ENCODE measurements at places on chromosomes 1 and 21.

GRCh38 chr1:246208105-246208504, 299.0 kb downstream of the SMYD3 start:
- DNase-seq: no peak

- DNase-seq: no peak
Observed at GRCh38 chr1:155062151-155062686, 1.3 kb upstream of the EFNA4 start.

DNA sequence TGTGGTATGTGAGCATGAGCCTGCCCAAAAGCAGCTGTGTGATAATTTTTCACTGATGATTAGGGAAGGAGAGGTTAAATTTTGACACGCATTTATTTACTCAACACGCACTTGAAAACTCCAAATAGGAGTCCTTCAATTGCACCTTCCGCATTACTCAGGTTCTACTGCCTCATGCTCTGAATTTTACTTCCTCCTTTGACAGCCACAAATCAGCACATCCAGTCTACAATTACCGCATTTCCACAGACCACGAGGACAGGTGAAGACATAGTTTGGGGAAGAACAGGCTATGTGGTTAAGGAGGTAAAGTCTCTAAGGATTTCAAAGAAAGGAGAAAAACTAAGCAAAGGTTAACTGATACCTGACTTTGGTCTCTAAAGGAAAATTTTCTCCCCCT, 2.6 kb downstream of the CAPN8 start:
- peak; percentile 33 for DNase-seq

DNA sequence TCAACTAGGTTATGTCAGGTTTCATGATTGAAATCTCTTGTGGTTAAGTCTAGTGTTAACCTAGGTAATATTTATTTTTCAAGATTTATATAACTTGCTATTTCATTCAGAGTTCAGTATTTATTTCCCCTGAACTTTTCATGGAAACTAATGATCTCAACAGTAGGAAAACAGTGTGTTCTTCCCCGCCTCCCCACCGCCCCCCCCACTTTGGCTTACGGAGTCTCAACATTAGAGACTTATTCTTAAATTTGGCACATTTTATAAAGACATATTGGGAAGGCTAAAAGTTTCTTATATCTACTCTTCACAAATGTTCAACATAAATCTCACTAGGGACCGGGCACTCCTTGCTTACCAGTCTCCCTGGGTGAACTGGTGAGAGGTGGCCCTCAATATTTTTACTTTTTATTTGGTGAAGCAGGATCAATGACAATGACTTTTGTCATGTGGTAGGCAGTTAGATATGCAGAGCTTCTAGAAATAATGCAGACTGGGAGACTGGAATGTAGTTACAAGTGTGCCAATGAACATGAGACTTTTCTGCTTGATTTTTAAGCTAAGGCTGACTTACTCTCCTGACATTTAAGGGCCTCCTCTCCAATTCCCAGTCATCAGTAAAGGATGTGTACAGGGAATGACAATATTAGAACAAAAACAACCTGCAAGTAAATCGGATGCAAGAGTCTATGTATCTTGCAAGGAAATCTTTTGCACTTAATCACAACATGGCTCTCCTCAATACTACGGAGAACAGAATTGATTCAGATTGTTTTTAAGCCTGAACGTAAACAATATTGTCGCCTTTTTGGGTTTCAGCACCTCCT, 1.7 kb upstream of the MAN1A2 start:
- DNase-seq: no peak

DNA sequence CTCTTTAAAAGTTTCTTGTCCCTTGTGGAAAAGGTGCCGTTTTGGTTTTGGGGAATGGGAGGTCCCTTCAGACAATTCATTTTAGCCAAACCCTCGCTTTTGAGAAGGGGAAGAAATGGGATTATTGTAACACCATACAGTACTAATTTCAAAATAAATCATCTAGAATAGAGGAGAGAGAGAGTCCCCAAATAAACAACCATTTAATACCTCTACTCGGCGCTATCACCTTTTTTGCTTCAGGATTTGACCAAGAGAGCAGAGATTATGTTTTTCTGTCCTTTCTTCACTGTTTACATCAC, 770 bp upstream of the RC3H1 start:
- DNase-seq: no peak

DNA sequence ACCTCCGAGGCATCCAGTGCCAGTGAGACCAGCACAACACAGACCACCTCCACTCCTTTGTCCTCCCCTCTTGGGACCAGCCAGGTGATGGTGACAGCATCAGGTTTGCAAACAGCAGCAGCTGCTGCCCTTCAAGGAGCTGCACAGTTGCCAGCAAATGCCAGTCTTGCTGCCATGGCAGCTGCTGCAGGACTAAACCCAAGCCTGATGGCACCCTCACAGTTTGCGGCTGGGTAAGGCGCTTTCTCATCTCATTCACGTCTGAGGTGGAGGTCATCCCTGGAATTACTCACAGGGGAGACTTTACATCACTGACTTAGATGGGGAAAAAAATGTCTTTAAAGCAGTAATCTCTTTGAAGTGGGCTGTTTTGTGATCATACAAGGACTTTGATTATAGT, 106.3 kb downstream of the CD247 start:
- no peak for DNase-seq

GRCh38 chr1:228958741-228959140, 223.5 kb downstream of the RHOU start:
- DNase-seq: no peak

- DNase-seq: peak; percentile 44
Observed at GRCh38 chr1:172540635-172541034, 7.7 kb downstream of the SUCO start.

- no peak for DNase-seq
Observed at GRCh38 chr1:5399771-5400170, 592.5 kb downstream of the NPHP4 start.

DNA sequence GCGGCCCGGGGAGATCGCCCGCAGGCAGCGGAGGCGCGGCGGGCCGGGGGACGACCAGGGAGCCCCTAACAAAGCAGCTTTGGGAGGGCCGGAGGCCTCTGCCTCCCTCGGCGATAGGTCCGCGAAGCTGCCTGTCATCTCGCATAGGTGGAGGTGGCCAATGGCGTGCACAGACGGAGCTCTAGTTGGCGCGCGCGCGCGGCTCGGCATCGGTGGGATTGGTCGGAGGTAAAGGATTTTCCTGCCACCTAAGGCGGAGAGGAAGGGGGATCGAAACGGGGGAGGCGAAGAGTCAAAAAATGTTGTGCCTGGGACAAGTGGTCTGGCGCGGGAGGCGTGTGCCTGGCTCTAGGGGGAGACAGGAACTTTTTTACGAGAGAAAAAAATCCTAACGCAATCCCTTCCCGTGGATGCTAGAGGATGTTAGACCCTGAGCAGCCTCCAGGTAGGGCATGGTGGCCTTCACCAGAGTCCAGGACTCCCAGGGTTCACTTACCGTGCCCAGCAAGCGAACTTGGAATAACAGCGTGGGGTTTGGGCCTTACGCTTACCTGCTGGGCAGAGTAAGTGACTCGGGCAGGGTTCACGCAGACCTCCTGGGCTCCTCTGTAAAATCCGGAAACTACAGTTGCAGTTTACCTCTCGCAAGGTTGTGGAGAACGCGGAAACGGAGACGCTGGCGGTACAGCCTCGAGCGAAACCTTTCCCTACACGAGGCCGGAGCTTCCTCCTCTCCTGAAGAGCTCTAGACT, 99.9 kb upstream of the SOD1 start:
- peak; percentile 96 for DNase-seq

DNA sequence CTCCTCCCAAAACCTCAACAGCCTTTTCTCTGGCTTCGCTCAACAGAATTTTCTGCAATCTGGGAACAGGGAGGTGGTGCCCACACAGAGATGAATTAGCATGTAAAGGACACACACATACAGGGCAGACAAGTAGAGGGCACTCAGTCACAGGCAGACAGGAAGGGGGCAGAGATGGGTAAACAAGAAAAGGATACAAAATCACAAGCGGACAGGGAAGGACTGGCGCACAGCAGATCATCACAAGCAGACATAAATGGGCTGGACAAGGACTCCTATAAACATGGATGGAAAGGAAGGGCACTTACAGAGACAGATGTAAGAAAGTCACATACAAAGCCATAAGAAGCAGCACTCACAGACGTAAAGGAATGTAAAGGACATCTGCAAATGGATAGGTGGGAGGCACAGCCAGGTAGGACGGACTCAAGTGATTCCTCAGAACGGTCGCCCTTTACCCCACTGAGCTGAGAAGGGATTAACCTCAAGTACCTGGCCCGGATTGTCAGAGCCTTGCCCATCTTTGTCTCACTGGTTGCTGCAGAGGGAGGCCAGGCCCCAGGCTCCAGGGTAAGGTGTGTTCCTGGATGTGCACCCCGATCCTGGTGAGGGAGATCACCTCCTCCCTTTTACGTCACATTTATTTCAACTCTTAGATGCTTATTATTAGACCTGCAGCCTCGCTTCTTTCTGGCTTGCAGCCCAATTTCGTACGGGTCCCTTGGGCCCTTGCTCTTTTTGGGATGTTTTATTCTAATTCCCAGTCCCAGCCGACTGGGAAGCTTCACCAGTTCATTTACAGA, 836 bp upstream of the PRCC start:
- no peak for DNase-seq

- no peak for DNase-seq
Observed at GRCh38 chr21:41451753-41452676, 26.0 kb downstream of the MX1 start.

- peak; percentile 41 for DNase-seq
Observed at GRCh38 chr1:169107603-169108208, 1.2 kb downstream of the ATP1B1 start.

- peak; percentile 46 for DNase-seq
Observed at GRCh38 chr1:169106921-169107602, 572 bp downstream of the ATP1B1 start.

DNA sequence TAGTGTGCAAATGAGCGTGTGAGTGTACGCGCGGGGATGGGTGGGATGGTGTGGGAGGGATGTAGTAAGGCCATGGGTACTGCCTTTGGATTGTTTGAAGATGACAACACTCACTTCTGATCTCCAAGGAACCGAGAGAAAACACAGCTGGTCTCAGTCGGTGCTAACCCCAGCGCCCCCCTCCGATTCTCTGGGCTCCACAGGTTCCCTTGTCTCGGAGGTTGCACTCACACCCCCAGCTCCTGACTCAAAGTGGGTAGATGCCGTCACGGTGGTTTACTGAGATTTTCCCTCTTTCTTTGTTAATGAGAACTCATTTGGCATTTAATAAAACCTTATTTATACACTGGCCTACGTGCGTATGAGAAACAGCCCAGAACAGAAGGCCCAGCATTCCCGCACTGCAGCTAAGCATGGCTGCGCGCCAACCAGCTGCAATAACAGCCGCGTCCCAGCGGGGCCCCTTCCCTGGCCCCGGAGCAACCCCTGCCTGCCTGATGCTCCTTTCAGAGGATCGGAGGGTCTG, 25.8 kb downstream of the ABCA4 start:
- DNase-seq: no peak

- no peak for DNase-seq
Observed at GRCh38 chr1:208254862-208255261, 10.7 kb upstream of the PLXNA2 start.

DNA sequence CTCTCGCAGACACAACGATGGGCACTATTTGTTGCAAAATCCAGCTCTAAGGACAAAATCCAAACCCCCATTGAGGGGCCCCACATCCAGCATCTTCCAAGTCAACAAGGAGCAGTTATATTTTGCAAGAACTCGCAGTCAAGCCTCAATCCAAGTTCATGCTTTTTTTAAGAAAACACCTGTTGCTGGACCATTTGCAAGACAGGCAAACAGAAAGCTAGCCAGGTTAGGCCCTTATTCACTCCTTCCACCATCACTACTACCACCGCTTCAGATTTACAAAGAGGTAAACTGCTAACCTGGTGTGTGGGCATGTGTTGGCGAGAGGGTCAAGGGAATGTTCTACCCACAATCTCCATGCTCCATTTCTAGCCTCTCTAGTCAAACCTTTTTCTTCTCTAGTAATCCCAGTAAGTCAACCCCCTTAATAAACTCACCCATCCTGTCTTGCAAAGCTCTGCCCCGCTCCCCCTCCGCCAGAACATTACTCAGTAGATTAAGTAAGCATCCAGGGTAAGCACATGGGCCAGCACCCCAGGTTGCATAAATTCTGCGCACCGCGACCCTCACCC, 703 bp downstream of the ERI3 start:
- peak; percentile 21 for DNase-seq

GRCh38 chr1:60133848-60134247, 60.3 kb upstream of the C1orf87 start:
- DNase-seq: peak; percentile 16

DNA sequence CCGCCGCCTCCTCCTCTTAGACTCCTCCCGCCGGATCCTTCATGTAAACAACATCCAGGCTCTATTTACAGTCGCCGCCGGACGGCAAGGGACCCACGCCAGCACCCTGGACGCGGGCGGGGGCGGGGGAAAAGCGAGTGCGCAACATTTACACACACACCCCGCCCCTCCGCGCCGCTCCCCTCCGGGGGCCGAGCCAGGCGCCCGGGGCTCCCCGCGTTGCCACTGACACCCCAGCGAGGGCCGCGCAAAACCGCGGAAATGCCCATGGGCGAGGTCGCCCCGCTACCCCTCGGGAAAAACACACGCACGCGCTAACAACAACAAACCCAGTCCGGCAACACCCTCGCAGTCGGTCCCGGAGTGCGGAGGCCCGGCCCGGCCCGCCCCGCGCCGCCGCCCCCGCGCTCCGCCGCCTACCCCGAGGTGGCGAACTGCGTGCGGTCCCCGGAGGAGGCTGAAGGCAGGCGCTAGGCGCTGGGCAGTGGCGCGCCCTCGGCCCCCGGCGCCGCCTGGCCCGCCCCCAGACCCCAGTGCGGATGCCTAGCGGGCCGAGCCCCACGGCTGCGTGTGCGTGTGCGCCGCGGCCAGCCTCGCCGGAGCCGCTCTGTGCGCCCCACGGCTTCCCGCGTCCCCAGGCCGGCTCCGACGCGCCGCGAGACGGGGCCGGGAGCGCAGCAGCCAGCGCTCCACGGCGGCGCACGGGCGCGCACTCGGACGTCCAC, 81.1 kb upstream of the AK4 start:
- DNase-seq: peak; percentile 93

- DNase-seq: no peak
Observed at GRCh38 chr21:45156459-45156858, 82.1 kb downstream of the ADARB1 start.

DNA sequence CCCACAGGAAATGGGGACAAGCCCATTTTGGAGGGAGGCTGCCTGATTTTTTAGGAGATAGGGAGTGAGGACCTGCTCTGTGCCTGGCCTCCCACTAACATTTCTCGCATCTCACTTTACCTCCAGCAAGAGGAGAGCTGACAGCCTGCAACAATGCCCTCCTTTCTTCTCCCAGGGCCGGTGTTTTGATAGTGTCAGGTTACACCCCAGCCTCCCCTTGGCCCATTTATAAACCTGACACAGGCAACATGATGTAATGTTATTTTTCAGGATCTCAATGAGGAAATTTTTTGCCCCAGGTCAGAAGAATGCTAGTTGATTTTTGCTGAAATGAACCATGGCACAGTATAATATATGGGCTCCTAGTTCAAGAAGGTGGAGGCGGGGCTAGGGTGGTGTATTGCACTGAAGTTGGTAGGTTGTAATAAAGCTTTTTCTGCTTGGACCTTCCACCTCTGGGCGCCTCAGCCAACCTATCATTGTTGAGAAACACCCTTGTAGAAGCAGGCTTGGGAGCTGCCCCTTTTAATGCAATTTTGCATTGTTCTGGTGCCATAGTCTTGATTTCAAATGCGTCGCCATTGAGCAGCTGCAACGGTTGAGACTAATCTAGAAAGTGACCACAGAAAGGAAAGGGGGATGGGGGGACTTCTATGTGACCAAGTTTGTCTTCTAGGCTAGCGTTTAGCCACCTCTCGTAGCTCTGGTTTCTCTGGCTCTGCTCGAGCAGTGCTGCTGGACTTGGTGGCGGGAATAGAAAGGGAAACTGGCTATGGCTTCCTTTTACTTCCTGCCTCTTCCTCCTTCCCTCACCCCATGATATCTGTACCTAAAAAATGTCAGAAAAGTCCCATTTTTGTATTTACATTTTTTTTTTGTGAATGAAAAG, 53.0 kb downstream of the PBX1 start:
- peak; percentile 24 for DNase-seq

All from hematopoietic multipotent progenitor cell treated with erythropoietin and hydrocortisone succinate and interleukin-3 and kit ligand, for 4 days (in vitro differentiated cells).